ENCODE measurements at places on chromosomes 12 and 14. TPM values are rescaled to one million over a fixed set of nuclear protein-coding genes. Genes with fewer than 3 reads are reported as not detected.

The BDKRB1 gene
- total RNA-seq: 0.34 TPM

The INSM2 gene
- 0.05 TPM for total RNA-seq

The NTN4 gene
- 42.6 TPM for total RNA-seq

The VDR gene
- 3.5 TPM for total RNA-seq

The KCNK10 gene
- not detected for total RNA-seq

The CLEC1B gene
- total RNA-seq: not detected

The NUDT14 gene
- total RNA-seq: 42.2 TPM

The RHEBL1 gene
- 4.1 TPM for total RNA-seq

The NEMF gene
- total RNA-seq: 24.1 TPM

The ASB2 gene
- 0.24 TPM for total RNA-seq

The CNTN1 gene
- total RNA-seq: 51.1 TPM

The CLBA1 gene
- total RNA-seq: 18.0 TPM

The SIX1 gene
- total RNA-seq: 5.7 TPM

The FOXA1 gene
- 5.8 TPM for total RNA-seq

The KRT5 gene
- 0.62 TPM for total RNA-seq

The SRRM4 gene
- total RNA-seq: not detected

The CDKN3 gene
- 77.2 TPM for total RNA-seq

The CPNE8 gene
- total RNA-seq: 9.2 TPM

The ZNF891 gene
- 0.29 TPM for total RNA-seq

The PDE3A gene
- 2.9 TPM for total RNA-seq

The IGFBP6 gene
- 246 TPM for total RNA-seq

The C14orf39 gene
- not detected for total RNA-seq

The ESRRB gene
- 0.29 TPM for total RNA-seq
